ENCODE measurements at places on chromosomes 6 and 20. TPM values are rescaled to one million over a fixed set of nuclear protein-coding genes. Genes with fewer than 3 reads are reported as not detected.

DNA sequence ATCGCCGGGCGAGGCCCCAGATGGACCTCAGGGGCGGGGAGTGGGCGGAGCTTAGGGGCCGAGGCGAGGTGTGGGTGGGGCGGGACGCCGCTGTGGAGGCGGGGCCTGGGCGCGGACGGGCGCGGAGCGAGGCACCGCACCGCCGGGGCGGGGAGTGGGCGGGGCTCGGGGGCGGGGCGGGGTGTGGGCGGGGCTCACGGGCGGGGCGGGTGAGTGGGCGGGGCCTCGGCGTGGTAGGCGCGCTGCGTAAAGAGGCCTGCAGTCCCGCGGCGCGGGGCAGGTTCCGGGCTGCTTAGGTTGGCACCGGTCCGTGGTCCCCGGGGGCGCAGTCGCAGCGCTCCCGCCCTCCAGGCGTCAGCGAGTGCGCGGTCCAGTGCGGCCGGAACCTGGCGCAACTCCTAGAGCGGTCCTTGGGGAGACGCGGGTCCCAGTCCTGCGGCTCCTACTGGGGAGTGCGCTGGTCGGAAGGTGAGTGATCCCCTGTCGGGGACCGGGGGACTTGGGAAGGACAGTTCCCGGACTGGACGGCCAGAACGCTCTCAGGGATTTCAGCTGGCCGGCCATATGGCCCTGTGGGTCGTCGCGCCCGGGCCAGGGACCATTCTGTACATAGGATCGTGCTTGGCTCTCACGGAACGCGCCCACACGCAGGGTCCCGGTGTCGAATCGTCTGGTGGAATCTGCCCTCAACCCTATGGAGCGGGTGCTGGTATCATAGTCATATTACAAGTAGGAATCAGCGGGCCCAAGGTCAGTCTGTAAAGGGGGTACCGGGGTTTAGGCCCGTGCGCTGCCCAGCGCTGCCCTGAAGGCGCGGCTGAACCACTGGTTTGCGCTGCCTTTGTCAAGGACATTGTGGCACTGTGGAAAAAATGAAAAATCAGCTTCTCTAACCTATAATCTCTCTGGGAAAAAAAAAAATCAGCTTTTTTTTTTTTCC lies at the start of gene NQO2:
NQO2 (plus strand) TSS at position 277 of the 940 bp plus-strand sequence. CDS start 6,659 bp downstream, outside the sequence.
- peak within 1 kb of the TSS; percentile 74 for H3K4me3 ChIP-seq
- H3K27me3 ChIP-seq, result no peaks in the 10 kb centered on the region
- peak within 1 kb of the TSS; percentile 93 for H3K27ac ChIP-seq
- no peaks in the 10 kb centered on the region for H3K4me1 ChIP-seq

- DNase-seq, result peak; percentile 77
- H3K4me1 ChIP-seq, result no peaks in the 10 kb centered on the region
- H3K36me3 ChIP-seq, result no peaks in the 10 kb centered on the region
- no peak overlapping the region for H3K4me3 ChIP-seq
- peak overlapping the region; percentile 27 for H3K27ac ChIP-seq
Observed at GRCh38 chr6:169339731-169340309, 86.2 kb upstream of the THBS2 start.

Gene COL12A1
- total RNA-seq, result 10.9 TPM

Gene BPIFB2
- total RNA-seq, result not detected

DNA sequence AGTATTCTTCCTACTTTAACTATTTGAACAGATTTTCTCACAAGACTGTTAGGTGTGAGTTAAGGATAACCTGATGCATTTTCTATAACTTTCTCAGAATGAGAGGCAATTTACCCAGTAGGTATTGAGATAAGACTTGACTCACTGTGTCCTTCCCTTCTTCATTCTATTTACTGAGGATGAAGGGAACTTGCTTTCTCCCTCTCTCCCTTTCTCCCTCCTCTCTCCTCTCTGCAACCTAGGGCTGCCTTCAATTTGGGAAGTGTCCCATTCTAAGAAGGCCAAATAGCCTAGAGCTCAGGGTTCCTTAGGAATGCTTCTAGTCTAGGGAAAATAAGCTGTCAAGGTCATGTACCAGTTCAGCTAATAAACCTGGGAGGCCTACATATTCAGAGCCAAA lies 3.2 kb downstream of the ECHDC1 start:
- no peak overlapping the region for H3K4me3 ChIP-seq
- DNase-seq, result no peak
- H3K27ac ChIP-seq, result no peak overlapping the region
- H3K27me3 ChIP-seq, result no peaks in the 10 kb centered on the region
- no peaks in the 10 kb centered on the region for H3K4me1 ChIP-seq
- no peaks in the 10 kb centered on the region for H3K36me3 ChIP-seq

- H3K4me3 ChIP-seq, result peak overlapping the region; percentile 44
- peaks cover 67% of the 10 kb centered on the region for H3K27me3 ChIP-seq
- DNase-seq, result peak; percentile 57
- H3K4me1 ChIP-seq, result peaks cover 53% of the 10 kb centered on the region
- H3K36me3 ChIP-seq, result no peaks in the 10 kb centered on the region
Observed at GRCh38 chr6:108117427-108118358, 43.2 kb upstream of the OSTM1 start.

- H3K4me1 ChIP-seq, result no peaks in the 10 kb centered on the region
- H3K27me3 ChIP-seq, result no peaks in the 10 kb centered on the region
- no peaks in the 10 kb centered on the region for H3K36me3 ChIP-seq
Observed at GRCh38 chr6:45880159-45880558, 135.5 kb downstream of the CLIC5 start.

Gene EPHA7
- not detected for total RNA-seq

DNA sequence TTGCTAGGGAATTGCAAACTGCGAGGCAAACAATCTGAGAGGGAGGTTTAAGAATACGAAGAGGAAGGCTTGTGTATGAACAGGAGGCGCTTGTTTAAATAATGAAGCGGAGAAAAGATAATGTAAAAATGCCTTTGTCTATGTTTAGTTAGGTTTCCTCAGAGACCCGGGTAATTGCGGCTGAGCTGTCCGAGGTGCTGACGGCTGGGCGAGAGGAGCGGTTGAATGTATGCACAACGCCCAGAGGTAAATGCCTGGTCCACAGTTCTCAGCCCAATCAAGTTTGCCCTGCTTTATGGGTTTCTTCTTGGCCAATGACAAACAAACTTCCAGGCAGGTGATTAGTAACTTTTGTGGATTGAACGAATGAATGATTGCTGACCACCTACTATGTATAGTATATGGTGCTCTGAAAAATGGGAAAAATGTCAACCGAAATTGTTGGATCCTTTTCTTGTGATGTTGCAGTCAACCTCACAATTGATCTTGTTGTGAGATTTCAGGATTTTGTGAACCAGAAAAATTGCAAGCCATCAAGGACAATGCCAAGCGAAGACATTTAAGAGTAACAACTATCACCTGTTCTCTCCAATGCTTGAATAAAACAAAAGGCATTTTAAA lies 38.3 kb upstream of the SLC32A1 start:
- H3K36me3 ChIP-seq, result no peaks in the 10 kb centered on the region
- no peak overlapping the region for H3K4me3 ChIP-seq
- H3K4me1 ChIP-seq, result no peaks in the 10 kb centered on the region
- no peak for DNase-seq

Gene BHLHE23
- not detected for total RNA-seq

DNA sequence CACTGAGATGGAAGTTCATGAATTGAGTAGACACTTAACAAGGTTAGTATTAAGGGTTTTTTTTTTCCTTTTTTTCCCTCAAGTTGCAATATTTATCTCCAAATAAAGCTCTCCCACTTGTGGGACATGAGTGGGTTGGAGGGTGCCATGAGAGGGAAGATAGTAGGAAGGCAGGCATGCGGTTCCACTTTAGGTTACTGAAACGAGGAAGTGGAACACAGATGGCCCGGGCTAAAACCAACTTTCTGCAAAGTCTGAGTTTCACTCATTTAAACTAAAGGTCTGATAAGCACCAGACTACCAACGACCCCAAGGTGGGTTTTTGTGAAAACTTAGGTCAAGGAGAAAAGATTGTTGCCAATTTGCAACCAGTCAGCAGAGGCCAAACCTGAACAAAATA lies 42.2 kb downstream of the TBC1D7 start:
- no peak overlapping the region for H3K27ac ChIP-seq
- peaks cover 6% of the 10 kb centered on the region for H3K36me3 ChIP-seq
- H3K27me3 ChIP-seq, result no peaks in the 10 kb centered on the region
- DNase-seq, result no peak

Gene TRIM15
- total RNA-seq, result 80.3 TPM

Gene SEL1L2
- not detected for total RNA-seq

DNA sequence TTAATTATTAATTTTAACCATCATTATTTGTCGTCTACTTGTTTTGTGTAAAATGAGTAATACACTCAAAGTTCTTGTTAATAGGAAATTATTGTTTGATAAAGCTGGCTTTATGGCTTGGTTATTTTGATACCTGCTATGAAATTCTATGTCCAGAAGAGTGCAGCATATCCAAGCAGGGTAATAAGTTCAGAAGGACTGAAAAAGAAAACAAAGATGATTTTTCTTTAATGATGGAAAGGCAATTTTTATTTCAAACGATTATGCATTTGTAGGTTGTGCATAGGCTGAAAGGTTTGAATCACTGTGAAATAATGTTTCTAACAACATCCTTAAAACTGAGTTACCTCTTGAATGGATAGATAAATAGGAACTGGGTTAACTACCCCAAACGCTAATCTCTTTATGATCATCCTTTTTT lies 1.4 kb upstream of the MAN1A1 start:
- no peaks in the 10 kb centered on the region for H3K4me1 ChIP-seq
- no peak for DNase-seq
- peak overlapping the region; percentile 94 for H3K27ac ChIP-seq
- no peaks in the 10 kb centered on the region for H3K36me3 ChIP-seq

Gene VGLL2
- not detected for total RNA-seq

GRCh38 chr6:71179249-71179885 lies 109.2 kb upstream of the OGFRL1 start:
- H3K36me3 ChIP-seq, result no peaks in the 10 kb centered on the region
- DNase-seq, result no peak
- no peak overlapping the region for H3K27ac ChIP-seq
- no peaks in the 10 kb centered on the region for H3K27me3 ChIP-seq
- no peak overlapping the region for H3K4me3 ChIP-seq

Gene RPS6KA2
- 116 TPM for total RNA-seq

- H3K4me1 ChIP-seq, result no peaks in the 10 kb centered on the region
- H3K27ac ChIP-seq, result no peak overlapping the region
- H3K4me3 ChIP-seq, result no peak overlapping the region
- no peaks in the 10 kb centered on the region for H3K27me3 ChIP-seq
- no peaks in the 10 kb centered on the region for H3K36me3 ChIP-seq
Observed at GRCh38 chr6:145070791-145071190, 664.5 kb downstream of the EPM2A start.

DNA sequence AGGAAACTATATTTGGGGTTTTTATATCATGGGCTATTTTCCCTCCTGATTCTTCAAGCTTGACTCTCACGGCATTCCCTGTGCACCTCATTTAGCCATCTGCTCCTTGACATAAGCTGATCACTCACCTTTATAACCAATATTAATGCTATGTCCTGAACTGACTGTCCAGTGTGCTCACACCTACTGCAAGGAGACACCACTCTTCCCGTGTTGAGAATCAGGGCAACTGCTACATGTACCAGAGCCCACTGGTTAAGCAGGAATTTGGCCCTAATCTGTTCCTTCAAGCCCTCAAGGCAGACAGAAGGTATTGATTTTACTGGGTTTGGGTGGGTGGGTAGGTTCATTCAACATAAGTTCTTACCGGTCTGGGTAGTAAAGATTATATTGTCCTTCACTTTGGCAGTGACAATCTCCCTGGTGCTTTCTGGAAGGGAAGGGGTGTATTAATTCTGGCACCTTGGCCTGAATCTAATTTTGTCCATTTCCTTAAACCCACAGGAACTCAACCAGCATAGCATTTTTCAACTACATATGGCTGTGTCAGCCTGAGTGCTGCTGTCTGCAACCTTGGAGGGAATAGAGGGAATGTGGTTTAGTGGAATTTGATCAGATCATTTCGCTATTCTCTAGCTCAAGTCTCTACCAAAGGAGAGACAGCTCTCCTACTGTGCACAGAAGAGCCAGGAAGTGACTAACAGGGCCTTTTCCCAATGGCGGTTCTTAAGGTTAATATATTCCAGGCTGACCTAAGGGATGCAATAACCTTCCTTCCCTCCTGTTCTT lies 293.2 kb downstream of the BTBD9 start:
- H3K27me3 ChIP-seq, result no peaks in the 10 kb centered on the region
- H3K4me1 ChIP-seq, result no peaks in the 10 kb centered on the region
- H3K27ac ChIP-seq, result no peak overlapping the region
- no peak overlapping the region for H3K4me3 ChIP-seq

- H3K4me1 ChIP-seq, result no peaks in the 10 kb centered on the region
- H3K27ac ChIP-seq, result no peak overlapping the region
- no peaks in the 10 kb centered on the region for H3K27me3 ChIP-seq
- no peak for DNase-seq
- H3K4me3 ChIP-seq, result no peak overlapping the region
Observed at GRCh38 chr20:23265226-23265625, 85.4 kb upstream of the NXT1 start.

DNA sequence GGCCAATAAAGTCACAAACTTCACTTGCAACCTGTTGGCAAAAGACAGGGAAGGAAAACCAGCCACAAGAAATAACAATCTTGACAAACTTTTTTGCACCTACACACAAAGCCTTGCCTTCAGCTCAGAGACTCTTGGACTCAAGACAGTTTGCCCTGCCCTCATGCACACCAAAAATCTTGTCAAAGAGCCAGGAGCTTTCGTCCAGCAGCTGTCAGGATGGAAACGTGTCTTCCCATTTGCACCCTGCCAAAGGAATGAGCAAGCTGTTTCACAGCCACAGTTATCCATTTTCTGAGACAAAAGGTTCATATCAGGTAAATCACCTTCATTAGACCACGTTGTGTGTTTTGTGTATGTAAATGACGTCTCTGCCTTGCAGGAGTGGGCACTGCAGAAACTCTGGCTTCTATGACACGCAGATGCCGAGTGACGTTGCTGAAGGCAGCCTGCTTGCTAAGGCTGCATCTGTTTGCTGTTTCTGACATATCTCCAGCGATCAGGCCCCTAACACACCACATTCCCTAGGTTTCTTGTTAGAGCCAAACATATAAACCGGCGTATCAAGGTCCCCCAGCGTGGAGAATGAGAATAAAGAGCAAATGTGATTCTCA lies 193.4 kb downstream of the SYNDIG1 start:
- H3K27ac ChIP-seq, result no peak overlapping the region
- DNase-seq, result peak; percentile 10
- H3K27me3 ChIP-seq, result no peaks in the 10 kb centered on the region
- H3K36me3 ChIP-seq, result no peaks in the 10 kb centered on the region

- H3K4me3 ChIP-seq, result no peak overlapping the region
- H3K27me3 ChIP-seq, result no peaks in the 10 kb centered on the region
- no peaks in the 10 kb centered on the region for H3K4me1 ChIP-seq
- no peak for DNase-seq
- H3K27ac ChIP-seq, result no peak overlapping the region
Observed at GRCh38 chr6:126955621-126956020, 162.8 kb upstream of the RSPO3 start.

Gene FOXA2
- 9.1 TPM for total RNA-seq

DNA sequence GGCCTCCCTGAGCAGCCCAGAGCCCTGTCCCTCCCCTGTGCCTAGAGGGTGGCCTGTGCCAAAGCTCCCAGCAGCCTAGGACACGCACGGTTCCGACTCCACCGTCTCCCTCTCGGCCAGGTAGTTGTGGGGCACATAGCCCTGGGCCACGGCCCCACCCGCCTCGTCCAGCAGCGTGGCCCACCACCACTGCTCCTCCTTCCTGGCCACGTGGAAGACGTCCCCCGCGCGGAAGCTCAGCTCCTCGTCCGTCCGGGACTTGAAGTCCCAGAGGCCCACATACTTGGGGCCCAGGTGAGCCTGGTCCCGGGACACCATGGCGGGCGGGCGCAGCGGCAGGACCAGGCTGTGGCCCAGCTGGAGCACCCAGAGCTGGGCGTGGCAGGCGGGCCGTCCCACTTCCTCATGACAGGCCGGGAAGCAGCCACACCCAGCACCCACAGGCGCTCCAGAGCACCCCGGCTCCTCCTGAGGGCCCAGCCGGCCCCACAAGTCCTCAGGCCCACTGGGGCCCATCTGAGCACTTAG lies at the start of gene PTK6:
PTK6 (minus strand) TSS at position 380 of the 528 bp plus-strand sequence; CDS start at position 318, 62 bp downstream.
- peaks cover 11% of the 10 kb centered on the region for H3K4me1 ChIP-seq
- H3K27ac ChIP-seq, result peak within 1 kb of the TSS; percentile 73
- DNase-seq, result peak; percentile 47
- H3K36me3 ChIP-seq, result no peaks in the 10 kb centered on the region
- H3K4me3 ChIP-seq, result peak within 1 kb of the TSS; percentile 66

Gene MAK
- total RNA-seq, result 0.27 TPM

Gene MYCT1
- total RNA-seq, result 4.8 TPM

Data from Peyer's patch (tissue), 4 donors.